ENCODE measurements at places on chromosomes 1 and 21.

DNA sequence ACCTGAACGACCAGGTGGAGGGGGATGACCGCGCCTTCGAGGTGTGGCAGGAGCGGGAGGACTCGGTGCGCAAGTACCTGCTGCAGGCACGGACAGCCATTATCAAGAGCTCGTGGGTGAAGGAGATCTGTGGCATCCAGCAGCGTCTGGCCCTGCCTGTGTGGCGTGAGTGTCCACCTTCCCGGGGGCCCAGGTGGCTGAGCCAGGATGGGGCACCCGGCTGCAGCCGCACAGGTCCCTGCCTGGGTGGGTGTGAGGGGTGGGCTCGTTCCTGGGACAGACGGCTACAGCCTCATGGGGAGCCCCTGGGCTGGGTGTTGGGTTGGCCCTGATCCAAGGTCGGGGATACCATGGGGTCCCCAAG, 65.2 kb downstream of the TRIM11 start:
- DNase-seq, result no peak

DNA sequence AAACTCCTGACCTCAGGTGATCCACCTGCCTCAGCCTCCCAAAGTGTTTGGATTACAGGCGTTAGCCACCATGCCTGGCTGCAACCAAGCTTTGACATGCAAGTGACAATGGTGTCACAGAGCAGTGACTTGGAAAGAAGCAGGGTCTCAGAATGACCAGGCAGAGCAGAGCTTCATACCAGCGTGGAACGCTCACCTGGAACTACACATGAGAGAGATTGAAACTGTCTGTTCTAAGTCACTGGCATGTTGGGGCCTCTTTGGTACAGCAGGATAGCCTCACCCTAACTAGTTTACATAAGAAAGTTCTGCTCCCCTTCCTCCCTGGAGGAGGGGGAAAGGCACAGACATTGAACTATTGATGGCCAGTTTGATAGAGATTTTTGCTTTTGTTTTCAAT, 47.5 kb upstream of the ITPKB start:
- DNase-seq, result no peak

- DNase-seq, result no peak
These were observed at the start of gene ITGB2 for GRCh38 chr21:44920694-44921604. TSS of gene ITGB2 (minus strand) at chr21:44920899. CDS start at chr21:44910782, 10,117 bp downstream.

- no peak for DNase-seq
These were observed 198.5 kb downstream of the DYRK1A start for GRCh38 chr21:37564924-37565529.

GRCh38 chr1:193157360-193157759, 29.1 kb downstream of the B3GALT2 start:
- DNase-seq, result no peak

- DNase-seq, result no peak
These were observed 1.9 kb downstream of the ELAVL4 start for GRCh38 chr1:50110656-50111055.

GRCh38 chr21:36431252-36431651, 46.1 kb downstream of the CHAF1B start:
- no peak for DNase-seq

DNA sequence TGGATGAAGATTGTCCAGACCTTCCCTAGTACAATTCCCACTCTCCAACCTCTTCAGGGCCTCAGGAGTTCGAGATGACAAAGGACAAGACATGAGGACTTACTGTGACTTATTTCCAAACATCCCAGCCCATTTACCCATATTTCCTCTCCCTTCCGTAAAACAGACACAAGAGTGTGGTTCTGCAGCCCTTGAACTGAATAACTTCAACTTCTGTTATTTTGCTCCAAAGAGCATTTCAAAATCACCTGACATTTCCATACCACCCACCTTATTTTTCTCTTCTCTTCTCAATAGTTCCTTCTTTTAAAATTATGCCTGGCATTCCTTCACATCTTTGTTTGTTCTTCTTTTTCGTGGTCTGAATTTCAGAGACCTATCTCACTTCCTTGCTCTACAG, 8.7 kb upstream of the OR10K2 start:
- DNase-seq, result no peak

GRCh38 chr1:109773900-109774485, 10.3 kb upstream of the EPS8L3 start:
- DNase-seq, result no peak

DNA sequence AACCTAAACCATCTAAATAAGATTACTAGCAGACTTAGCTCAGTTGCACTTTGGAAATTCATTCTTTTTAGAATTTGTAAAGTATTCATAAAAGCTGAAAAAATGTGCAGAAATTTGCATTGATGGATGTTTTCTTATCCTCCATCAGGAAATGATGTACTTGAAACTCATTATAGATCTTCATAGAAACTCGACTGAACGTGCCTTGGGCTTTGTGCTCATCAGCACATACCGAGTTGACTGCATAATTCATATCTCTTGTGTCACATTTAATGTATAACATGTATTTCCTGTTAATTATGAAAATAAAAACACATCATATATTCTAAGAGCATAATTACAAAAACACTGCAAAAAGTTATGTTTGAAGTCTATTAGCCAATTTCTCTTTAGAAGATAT, 290.9 kb upstream of the NR5A2 start:
- DNase-seq, result no peak

GRCh38 chr1:176925223-176925622, 239.3 kb downstream of the ASTN1 start:
- DNase-seq, result no peak

- DNase-seq, result no peak
These were observed 267.8 kb downstream of the C1orf94 start for GRCh38 chr1:34444516-34444915.

DNA sequence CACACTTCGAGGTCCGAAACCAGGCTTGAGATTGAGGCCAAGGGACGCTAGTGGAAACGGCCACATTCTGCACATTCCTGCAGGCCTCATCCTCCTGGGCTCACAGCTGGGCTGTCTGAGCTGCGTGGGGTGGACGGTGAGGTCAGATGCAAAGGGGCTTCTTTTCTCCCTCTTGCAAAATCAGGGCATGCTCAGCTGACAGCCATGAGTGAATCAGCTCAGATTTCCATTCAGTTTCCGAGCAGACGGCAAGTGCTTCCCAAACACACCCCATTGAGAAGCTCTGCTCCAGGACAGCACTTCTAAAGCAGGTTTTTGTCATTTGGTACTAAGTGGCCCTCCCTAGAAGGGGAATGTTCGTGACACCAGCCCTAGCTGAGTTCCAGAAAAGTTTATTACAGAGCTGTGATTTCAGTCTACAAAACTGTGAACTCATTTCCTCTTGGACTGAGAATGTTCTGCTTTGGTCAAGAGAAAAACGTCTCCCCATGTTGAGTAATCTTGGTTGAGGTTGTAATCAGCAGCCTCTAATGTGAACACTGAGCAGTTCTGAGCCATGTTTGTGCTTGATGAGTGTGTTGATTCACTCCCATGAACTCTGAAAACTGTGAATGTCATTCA, 10.0 kb downstream of the PDPN start:
- DNase-seq, result no peak

DNA sequence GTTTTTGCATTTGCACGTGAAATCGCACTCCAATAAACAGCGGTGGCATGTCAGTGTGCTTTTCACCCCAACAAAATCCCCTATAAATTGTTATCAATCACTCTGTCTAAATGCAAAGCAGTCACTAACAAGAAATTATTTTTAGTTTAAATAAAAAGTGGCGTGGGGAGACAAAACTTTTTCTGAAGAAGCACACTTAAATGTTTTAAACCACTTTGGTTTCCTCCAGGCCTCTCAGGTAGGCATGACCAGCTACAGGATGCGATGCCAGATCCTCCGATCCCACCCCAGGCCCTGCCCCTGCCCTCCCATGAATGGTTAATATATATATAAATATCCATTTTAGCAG, 3.6 kb downstream of the FMO1 start:
- no peak for DNase-seq

DNA sequence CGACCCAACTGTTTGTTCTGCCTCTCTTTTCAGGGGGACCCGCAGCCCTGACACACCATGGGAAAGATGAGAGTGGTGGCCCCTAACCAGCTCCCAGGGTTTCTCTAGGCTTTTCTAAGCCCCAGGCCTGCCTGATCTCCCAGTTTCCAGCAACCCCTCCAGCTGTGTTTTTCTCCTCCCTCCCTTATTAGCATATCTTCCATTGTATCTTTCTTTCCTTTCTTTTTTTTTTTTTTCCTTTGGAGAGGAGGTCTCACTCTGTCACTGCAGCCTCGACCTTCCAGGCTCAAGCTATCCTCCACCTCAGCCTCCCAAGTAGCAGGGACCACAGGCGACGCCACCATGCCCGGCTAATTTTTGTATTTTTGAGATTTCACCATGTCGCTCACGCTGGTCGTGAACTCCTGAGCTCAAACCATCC, 1.8 kb upstream of the CERS2 start:
- no peak for DNase-seq

GRCh38 chr1:55118651-55119329, 79.4 kb downstream of the PCSK9 start:
- no peak for DNase-seq

DNA sequence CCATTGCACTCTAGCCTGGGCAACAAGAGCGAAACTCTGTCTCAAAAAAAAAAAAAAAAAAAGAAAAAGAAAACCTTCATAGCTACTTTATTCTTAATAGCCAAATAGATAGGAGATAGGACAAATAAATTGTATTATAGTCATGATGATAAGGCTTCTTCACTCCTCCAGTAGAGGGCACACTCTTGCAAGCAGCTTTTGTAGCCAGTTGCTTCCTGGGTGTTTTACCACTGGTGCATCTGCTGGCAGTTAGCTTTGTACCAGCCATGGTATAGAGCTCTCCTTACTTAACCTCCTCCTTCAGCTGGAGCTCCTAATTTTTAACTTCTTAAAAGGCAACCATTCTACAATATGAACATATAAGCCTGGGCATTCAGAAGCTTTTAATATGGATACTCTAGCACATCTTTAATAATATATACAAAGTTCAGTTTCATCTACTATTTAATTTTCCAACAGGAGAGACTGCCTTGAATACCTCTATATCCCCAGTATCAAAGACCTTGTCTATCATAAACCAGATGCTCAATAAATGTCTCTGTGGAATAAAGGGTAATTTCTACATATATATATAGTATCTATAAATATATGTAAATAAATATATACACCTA, 35.8 kb downstream of the EVI5 start:
- no peak for DNase-seq

GRCh38 chr1:40438391-40439015, 11.8 kb upstream of the ZFP69B start:
- DNase-seq, result no peak

DNA sequence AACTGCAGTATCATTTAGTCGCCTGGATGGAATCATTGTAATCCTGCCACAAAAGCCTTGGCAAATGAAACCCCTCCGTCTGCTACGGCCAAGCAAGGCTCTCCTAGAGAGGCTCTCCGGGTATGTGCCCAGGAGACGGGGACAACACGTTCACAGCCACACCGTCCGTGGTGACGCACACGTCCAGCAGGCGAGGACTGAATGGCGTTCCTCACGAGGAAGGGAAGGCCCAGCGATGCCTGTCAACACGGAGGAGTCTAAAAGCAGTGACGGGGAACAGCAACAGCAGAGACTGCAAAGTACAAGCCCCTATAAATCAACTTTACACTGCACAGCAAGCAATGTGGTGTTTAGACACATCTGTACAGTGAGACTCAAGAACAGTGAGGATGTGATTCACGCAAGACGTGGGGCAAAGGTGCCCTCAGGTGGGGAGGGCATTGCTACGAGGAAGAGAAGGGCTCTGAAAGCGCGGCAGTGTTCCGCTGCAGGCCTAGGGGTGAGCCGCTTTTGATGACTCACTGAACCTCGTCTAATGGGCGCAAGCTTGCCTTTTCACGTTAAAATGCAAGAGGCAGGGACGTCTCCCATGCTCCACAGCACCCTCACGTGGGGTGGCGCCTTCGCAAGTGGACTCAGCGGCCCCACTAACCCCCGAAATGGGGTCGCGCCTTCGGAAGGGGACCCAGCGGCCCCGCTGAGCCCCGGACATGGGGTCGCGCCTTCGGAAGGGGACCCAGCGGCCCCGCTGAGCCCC, 6.8 kb downstream of the WRAP73 start:
- no peak for DNase-seq

DNA sequence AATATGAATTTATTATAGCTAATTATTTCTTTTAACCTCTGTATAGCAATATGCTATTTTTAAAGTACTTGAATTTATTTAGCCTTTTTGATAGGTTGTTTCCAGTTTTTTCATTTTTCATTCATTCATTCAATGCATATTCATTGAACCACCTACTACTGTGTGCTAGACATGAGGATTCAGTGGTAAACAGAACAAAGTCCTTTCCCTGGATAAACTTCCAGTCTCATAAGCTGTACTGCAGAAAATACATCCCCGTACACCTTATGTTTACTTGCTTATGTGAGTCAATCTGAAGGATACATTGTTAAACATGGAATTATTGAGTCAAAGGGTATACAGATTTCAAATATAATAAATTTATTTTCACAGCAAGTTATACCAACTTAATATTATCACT, 21.9 kb downstream of the AGL start:
- DNase-seq, result no peak

DNA sequence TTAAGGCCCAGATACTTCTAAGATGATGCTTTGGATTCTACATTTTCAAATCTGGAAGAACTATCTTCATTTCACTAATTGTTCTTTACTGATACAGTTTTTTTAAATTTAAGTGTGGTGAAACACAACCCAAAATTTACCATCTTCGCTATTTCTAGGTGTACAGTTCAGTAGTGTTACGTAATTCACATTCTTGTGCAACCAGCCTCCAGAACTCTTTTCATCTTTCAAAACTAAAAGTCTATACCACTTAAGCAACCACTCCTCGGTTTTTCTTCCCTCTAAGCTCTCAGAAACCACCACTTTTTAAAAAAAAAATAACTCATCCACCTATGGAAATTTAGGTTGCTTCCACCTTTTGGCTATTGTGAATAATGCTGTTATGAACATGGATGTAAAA, 220.7 kb downstream of the PDE4B start:
- no peak for DNase-seq

GRCh38 chr1:161498646-161499045, 6.6 kb upstream of the FCGR2A start:
- DNase-seq, result no peak

Measured in C1 segment of cervical spinal cord (tissue), 14 donors.